Esophagus squamous epithelium (tissue), 5 donors: ENCODE measurements at places on chromosomes 12 and 14.

DNA sequence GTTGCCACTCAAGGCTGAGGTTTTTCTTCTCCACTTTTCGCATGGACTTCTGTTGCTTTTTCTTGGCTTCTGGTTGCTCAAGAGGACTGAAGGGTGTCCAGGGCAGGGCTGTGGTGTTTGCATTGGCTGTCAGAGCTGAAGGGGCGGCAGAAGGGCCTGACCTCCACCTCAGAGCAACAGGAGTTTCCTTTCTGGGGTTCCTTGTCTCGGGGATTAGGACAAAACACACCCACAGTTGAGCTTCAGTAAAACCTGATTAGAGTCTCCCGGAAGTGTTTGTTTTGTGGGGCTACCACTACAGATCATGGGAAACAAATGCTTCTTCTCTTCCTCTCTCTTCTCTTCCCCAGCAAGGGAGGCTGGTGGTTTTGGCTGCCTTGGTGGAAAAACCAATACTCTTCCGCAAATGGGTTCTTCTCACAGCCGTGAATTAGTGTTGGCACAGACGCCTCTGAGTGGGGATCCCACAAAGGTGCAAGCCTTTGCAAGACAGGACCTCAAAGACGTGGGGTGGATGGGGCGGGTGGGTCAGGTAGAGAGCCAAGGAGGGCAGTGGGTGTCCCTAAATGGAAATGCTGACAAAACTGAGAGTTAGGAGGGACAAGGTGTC, 317.7 kb upstream of the TBX3 start:
- DNase-seq, result no peak

DNA sequence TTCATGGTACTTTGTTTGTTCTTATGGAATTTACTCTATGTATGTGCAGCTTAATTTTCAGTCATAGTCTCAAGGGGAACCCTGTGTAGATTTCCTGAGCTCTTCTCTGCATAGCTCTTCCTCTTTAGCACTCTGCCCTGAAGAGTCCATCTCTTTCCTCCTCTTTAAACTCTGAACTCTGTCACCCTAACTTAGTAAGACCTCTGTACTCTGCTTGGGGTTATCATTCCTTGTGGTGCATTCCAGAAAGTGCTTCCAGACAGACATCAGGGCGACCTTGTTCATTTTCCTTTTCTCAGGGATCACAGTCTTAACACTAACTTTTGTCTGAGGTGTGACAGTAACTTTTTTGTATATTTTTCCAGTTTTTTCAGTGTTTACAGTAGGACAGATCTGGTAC, 179.3 kb downstream of the RAD51B start:
- no peak for DNase-seq

- no peak for DNase-seq
These were observed 267.3 kb upstream of the PDE3A start for GRCh38 chr12:20101046-20101445.

DNA sequence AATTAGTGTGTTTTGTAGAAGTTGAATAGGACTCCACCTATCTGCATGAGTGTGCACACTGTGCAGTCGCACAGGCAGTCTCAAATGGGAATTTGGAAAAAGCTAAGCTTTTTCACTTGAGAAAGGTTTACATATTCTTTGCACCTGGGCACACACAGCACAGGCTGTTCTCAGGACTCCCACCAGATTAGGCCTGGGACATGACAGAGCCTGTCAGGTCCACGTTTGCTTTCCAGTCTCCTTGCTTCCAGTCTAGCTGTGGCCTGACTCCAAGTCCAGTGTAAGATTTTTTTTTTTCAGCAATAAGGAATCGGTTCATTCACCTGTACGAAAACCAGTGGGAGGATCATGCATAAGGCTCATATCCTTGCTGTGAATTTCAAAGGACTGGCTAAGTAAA, 181.3 kb downstream of the ZFP36L1 start:
- DNase-seq, result no peak

DNA sequence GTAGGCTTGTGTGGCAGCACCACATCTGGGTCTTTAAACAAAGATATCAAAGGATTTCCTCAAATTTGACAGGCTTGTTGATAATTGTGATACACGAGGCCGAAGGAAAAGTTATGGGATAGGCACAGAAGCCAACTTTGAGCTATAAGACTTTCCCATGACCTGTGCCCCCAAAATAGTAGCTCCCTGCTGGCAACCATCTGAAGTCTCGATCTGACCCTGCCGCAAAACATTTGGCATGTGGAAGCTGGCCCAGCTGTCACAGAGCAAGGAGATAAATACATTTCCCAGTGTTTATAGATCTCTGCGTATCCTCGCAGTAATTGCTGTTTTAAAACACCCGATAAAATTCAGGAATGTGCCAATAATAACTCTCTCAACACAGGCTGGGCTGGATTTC, 26.4 kb upstream of the RGS6 start:
- no peak for DNase-seq

DNA sequence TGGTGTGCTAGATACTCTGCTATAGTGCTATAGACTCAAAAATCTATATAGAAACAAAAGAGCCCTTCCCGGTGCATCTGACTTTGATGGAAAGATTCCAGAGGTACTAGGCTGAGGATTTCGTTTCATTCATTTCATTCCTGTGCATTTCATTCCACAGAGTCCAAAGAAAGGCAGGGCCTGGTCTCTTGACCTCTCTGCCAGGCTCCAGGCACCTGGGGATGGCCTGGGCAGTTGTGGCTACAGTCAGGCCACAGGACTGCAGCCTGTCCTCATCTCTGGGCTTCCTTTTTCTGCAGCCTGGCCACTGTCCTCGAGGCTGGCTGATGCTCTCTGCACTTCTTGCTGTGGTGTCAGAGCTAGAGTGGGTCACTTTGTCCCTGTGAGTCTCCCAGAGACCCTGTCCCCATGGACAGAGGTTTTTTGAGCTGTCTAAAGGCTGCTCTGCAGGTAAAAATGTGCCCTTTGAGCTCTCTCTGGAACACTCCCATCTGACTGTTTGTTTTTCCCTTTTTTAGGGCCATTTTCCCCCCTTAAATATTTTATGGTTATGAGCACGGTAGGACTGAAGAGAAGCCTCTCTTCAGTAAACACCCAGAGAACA, 3.2 kb upstream of the VDR start:
- DNase-seq, result no peak

DNA sequence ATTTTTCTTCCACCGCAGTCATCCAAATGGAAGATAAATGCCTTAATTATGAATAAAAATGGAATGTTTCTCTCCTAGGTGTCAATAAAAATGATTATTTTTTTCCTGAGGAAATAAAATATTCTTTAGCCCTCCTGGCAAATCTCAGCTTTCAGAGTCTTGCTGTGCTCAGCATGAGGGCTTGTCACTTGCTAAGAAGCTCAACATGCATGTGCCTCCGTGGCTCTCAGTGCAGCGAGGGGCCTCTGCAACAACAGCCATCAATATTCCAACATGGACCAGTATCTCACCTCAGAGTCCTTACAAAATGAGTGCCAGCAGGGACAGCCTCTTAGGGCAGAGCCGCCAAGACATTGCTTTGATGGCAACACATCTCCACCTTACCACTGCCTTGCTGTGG, 159.5 kb upstream of the TMPO start:
- no peak for DNase-seq

GRCh38 chr12:86675197-86675596, 419.0 kb upstream of the MGAT4C start:
- DNase-seq, result no peak

- no peak for DNase-seq
These were observed 14.8 kb downstream of the ATP6V0A2 start for GRCh38 chr12:123726962-123727361.

GRCh38 chr14:65286443-65286842, 126.1 kb upstream of the FUT8 start:
- no peak for DNase-seq

DNA sequence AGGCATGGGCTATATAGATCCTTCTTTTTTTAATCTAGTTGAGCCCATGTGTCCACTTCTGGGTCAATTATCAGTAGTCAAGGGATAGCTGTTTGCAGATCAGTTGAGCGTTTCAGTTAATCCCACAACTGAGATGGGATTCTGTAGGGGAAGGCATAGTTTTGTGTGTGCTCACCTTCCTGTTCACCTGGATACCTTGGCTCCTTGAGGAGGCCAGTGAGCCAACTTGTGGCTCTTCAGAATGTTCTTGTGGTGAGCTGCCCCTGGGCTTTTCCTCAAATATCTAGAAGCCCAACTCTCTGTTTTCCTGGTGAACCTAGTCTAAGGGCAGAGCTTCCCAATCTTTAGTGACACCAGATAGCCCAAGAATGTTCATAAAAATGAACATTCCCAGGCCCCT, 302.9 kb upstream of the TBX3 start:
- no peak for DNase-seq

DNA sequence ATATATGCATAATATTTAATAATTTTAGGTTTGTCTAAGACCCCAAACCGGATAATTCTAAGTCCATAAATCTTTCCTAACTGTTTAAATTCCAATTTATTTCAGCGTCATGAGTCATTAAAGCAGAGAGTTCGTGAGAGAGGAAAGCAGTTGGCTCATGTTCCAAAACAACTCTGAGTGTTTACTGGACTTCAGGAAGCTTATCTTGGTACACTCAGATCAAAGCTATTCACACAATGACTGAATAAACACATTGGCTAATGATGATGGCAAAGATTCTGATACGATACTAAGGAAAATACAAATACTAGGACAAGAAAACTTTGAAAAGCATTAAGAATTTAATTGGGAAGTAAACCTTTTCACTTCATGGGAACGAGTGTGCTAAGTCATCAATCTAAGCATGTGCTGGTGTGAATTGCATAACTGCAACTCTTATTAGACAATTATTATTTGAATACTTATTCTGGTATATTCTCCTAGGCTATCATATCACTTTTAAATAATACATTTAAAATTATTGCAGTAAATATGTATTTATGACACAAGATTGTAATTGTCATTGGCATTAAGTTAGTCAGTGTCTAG, 34.8 kb upstream of the CLEC14A start:
- DNase-seq, result no peak

DNA sequence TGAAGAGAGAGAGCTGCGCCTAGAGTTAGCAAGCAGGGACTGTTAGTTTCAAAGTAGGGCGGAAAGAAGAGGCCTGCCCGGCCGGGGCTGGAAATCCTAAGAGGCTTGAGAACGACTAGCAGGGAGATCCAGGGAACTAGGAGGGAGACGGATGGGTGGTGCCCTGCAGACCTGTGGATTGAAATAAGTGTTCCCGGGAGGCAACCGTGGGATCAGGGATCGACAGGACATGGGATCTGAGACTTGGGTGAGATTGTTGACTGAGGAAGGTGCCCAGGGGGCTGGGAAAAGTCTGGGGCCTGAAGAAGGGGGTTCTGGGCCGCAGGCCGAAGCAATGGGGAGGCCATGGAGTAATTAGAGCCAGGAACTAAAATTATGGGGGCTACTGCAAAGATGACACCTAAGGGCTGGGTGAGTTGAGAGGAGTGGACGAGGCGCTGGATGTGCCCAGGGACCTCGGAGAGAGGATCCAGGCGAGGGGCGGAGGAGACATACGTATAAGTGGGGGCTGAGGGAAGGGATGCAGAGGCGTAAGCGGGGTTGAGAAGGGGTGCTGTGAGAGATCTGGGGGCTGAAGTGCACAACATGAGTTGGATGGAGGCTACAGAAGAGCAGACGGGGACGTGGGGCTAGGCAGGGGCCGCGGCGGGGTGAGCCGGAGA, 635 bp downstream of the LTA4H start:
- DNase-seq, result no peak

DNA sequence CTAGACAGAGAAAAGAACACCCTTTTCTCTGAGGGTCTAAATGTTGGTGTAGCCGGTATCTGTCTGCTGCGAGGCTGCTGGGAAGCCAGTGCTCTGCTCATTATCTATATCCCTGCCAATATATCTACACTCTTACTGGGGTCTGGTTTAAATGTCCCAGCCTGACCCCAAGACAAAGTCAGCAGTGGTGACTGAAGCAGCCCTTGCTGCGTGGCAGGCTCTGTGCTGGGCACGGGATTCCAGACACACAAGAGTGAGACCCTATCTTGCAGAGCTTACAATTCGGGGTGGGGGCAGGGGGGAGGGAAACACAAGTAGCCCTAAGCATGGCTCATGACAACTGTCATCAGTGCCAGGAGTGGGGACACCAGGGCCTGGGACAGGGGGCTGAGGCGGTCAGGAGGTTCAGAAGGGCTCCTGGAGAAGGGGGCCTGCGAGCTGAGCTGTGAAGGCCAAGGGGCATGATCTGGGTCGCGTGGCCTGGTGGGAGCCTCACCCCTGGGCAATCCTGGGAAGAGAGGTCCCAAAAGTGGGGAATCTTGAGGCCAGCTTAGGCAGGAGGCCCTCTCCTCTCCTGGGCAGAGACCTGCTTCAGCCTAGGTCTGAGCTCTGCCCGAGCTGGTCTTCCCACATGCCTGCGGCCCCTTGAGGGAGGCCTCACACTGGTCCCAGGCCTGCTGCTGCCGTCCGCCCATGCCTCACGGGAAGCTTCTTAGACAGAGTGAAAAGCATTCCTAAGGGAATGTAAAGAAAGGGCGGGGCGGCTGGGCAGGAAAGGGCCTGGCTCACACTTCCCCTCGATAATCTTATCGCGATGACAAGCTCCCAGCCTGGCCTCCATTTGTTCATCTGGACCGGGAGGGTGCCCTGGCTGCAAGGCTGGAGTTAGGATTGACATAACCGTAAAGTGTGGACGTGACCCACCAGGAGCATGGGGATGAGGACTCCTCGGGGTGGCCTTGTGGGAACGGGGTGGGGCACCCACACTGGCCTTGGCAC, 7.3 kb upstream of the RCOR1 start:
- no peak for DNase-seq

DNA sequence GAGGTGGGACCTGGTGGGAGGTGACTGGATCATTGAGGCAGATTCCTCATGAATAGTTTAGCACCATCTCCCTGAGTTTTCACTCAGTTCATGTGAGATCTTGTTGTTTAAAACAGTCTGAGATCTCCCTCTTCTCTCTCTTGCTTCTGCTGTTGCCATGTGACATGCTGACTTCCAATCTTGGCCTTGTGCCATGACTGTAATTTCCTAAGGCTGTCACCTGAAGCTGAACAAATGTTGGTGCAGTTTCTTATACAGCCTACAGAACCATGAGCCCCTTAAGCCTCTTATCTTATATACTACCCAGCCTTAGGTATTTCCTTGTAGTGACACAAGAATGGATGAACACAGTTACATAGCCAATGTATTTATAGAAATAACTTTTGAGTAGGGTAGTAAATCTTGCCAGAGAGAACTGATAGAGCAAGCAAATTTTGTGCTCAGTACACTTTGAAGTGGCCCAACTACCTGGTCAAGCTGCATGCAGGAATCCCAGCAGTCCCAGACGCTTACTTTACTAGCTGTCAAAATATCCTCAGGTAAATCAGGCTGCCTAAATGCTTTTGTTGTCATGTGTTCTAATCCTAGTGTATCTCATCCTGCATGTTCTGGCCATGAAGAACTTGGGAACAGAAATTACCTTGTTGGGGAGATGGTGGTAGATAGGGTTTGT, 445.6 kb upstream of the MIS18BP1 start:
- no peak for DNase-seq

DNA sequence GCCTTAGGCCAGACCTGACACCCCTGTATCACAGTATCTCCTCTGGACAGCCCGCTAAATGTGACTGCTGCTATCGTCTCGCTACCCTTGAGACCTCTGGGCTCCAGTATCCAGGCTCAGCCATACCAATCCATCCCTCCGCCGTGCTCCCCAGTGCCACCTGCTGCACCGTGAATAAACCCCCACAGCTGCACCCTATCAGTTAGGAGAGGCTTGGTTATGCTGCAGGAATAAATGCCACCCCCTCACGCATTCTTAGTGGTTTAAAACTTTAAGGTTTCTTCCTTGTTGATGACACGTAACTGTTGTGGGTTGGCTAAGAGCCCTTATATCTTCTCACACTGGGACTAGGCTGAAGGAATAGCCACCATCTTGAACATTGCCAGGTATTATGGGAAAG, 12.1 kb downstream of the CCDC63 start:
- DNase-seq, result no peak

- no peak for DNase-seq
These were observed 146.1 kb downstream of the METTL25 start for GRCh38 chr12:82504409-82504808.
